ENCODE measurements at places on chromosomes 7 and 10.

GRCh38 chr10:120421250-120421649 lies 35.8 kb upstream of the PLPP4 start:
- no peak for DNase-seq

DNA sequence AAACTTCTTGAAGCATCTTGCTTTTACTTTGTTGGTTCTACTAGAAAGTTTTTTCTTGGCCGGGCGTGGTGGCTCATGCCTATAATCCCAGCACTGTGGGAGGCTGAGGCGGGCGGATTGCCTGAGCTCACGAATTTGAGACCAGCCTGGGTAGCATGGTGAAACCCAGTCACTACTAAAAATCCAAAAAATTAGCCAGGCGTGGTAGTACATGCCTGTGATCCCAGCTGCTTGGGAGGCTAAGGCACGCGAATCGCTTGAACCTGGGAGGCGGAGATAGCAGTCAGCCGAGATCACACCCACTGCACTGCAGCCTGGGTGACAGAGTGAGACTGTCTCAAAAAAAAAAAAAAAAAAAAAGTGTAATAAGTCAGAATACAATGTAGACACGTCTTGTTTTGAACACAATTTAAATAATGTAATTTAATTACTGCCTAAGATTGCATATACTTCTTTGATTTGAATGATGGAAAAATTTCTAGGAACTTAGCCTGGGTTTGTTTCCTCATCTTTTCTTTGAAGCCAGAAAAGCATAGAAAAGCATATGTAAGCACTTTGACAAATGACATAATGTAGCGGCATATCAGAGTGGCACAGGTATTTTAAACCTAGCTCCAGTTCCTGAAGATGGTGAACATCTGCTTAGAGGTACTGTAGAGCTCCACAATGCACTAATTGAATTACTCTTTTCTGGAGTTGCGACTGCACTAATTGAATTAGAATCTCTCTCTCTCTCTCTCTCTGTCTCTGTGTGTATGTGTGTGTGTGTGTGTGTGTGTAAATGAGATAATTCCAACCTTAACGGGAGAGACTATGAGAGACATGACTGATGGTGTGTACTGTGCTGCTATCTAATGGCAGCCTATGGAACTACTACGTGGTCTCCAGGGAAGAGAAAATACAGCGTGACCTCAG lies 87.8 kb downstream of the BTRC start:
- DNase-seq, result peak; percentile 52

GRCh38 chr7:80833289-80834268 lies 85.3 kb downstream of the SEMA3C start:
- no peak for DNase-seq

DNA sequence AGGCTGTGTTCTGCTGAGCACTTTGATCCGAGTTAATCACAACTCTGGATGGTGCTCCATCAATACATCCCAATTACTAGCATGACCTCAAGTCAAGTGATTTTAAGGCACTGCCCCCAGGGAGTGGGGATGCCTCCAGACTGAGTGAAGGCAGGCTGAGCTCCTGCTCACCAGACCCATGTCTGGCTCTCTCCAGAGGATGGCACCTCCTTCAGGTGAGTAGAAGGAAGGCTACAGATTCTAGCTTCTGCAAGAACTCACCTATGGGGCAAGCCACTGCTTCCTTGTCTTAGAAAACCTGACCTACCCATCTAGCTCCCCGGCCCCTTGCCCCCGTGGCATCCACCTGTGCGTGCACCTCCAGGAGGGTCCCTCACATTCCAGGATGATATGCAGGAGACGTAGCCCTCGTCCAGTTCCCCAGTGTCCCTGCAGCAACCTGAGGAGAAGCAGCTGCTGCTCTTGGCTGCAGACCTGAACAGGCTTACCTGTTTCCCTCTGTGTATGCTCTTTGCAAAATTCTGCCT lies 390.3 kb downstream of the GRID1 start:
- no peak for DNase-seq

GRCh38 chr10:22606164-22606614 lies 108.2 kb downstream of the PIP4K2A start:
- DNase-seq, result no peak

GRCh38 chr7:143015084-143015483 lies 11.8 kb downstream of the OR9A2 start:
- no peak for DNase-seq

DNA sequence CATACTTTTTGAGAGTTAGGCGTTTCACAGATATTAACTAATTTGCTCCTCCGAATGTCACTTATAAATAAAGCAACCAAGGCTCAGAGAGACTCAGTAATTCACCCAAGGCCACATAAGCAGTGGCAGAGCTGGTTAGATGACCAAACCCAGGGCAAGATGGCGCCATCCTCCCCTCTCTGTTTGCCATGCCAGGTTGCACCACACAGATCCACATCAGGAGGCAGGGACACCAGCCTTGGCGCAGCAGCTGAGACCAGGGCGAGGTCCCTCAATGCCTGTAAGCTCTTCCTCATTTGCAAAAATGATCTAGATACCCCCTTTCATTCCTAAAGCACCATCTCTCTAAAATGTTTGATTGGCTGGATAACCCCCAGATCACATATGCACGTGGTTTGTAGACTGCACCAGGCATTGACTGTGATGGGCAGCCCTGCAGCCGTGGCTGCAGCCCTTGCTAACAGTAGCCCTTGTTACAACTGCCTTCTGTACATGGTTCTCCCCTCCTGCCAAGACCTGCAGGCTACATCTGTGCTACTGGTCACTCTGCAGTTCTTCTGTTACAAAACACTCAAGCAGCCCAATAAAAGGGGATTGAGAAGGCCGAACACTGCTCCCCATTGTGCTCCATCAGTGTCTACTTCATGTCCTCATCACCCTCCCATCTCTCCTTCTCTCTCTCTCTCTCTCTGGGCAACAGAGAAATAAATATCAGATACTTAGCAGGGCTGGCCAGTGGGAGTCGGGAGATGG lies 298.6 kb downstream of the PRPF18 start:
- no peak for DNase-seq

DNA sequence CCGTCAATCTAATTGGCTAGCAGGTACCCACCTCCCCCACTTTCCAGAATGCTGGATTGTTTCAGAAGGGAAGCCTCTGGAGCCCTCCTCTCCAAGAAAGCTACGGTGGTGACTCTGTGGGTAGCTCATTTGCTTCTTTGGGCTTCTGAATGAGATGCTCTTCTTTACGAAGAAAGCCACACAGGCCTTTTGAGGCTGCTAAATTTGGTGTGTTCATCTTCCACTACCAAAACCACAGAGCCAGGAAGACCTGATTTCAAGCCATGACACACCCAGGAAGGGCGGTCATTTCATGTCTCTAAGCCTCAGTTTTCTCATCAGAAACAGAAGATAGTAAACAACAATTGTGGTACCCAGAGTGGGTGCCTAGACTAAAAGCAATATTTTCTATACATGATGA lies 901.2 kb downstream of the KCNMA1 start:
- DNase-seq, result no peak

DNA sequence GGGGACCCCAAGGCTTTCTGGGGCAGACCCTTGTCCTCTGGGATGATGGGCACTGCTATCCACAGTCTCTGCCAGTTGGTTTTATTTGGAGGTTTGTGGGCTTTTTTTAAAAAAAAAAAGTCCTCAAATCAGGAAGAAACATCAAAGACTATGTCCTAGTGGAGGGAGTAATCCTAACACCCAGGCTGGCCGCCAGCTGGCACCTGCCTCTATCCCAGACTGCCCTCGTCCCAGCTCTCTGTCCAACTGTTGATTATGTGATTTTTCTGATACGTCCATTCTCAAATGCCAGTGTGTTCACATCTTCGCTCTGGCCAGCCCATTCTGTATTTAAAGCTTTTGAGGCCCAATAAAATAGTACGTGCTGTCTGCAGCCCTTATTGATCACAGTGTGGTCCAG lies 61.0 kb upstream of the LRRC4 start:
- no peak for DNase-seq

- DNase-seq, result no peak
These were observed 209.3 kb downstream of the JAZF1 start for GRCh38 chr7:27971171-27971812.

- no peak for DNase-seq
These were observed 412.7 kb downstream of the PTPRN2 start for GRCh38 chr7:158174947-158175346.

DNA sequence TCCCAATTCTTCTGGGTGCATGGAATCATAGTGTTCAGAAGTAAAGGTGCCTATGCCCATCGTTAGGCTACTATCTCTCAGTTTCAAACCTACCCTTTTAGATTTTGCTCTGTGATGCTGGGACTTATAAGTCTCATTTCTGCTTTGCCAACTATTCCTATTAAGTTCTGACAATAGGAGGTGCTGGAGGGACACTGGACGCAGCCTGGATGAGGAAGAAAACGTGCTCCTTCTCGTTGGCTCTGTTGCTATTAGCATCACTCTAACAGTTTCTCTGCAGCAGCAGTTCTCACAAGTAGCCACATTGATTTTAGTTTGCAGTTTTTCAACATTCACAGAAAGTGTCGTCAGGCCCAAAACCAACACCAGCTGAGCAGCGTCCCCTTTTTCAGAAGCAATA lies 72.4 kb downstream of the ABCC2 start:
- DNase-seq, result peak; percentile 31

DNA sequence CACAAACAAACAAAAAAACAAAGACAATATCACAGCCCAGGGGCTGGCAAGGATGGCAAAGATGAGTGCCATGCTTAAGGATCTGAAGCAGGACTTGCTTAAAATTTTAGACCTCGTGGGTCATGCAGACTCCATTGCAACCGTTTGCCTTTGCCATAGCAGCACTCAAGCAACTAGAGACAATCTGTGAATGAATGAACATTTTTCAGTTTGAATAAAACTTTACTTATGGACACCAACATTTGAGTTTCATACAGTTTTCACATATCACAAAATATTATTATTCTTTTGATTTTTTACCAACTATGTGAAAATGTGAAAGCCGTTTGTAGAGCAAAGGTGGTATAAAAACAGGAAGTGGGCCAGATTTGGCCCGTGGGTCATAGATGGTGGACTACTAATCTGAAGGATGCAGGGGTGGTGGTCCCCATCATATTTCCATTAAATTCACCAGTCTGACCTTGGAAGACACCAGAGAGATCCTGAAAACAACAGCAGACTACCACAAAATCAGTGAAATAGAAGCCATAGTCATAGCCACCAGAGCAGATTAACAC lies 8.3 kb upstream of the RBM17 start:
- DNase-seq, result no peak

DNA sequence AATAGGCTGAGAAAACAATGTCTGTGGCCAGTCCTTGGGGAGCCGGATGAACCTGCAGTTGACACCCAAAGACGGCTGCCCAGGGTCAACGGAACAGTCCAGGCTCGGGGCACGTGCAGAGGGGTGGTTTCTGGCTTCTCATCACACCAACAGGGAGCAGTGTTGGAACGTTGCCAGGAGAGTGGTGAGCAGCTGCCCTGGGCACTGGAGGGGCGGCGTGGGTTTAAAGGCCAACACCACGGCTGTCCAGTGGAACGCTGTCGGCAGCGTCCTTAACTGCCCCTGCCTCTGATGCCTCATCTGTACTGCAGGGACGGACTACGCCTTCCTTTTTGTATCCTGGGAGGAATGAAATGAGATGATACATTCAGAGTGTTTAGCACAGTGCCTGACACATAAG lies 19.8 kb downstream of the JCAD start:
- no peak for DNase-seq

DNA sequence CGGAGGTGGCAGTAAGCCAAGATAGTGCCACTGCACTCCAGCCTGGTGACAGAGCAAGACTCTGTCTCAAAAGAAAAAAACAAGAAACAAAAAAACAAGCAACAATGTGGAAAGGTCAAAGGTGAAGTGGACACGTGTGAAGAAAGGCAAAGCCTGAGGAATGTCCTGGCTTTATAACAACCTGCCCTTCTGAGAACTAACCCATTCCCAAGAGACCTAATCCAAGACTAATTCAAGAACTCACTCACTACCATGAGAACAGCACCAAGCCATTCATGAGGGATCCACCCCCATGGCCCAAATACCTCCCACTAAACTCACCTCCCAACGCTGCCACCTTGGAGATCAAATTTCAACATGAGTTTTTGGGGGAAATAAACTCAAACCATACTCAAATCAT lies 47.5 kb upstream of the KIF5B start:
- DNase-seq, result no peak

DNA sequence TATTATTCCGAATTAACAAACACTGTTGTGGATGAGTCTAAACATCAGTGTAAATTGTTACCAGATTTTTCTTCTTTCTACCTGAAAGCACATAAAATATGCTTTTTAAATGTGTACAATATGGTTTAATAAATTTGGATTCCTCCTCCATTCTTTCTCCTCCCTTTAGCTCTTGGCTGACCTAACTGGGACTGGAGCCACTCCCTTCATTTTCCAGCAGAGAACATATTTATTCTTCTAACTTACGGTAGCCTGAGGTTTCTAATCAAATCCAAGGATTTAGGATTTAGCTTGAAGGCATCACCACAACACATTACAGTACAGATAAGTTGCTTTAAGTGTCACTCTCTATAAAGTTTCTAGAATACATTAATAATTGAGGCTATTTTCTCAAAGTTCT lies 88.2 kb upstream of the SEMA3C start:
- no peak for DNase-seq

Measured in LNCaP clone FGC (cell line).